ENCODE measurements at places on chromosomes 5 and 9.
A peak's percentile ranks its signal among the peaks of the same experiment; 100 is the strongest.

- DNase-seq, result peak; percentile 23
Observed at GRCh38 chr9:106897751-106898150, 34.8 kb downstream of the ZNF462 start.

DNA sequence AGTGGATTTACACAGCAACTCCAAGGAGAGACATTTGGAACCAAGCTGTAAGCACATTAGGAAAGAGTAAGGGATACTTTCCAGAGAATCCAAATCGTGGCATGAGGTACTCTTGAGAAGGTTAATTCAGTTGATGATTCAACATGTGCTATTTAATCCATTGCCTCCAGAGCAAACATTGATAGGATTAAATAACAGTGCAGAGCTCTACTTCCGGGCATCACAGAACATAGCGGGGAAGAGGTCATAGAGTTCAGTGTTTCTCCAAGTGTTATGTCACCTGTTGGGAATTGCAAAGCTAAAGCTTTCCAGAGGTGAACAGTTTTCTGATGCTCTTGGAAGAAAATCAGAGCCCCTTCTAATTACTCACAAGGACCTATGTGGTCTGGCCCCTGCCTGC lies 127.5 kb downstream of the PPP2R2B start:
- no peak for DNase-seq

GRCh38 chr5:74240783-74241750 lies 399.5 kb downstream of the ENC1 start:
- DNase-seq, result peak; percentile 50

DNA sequence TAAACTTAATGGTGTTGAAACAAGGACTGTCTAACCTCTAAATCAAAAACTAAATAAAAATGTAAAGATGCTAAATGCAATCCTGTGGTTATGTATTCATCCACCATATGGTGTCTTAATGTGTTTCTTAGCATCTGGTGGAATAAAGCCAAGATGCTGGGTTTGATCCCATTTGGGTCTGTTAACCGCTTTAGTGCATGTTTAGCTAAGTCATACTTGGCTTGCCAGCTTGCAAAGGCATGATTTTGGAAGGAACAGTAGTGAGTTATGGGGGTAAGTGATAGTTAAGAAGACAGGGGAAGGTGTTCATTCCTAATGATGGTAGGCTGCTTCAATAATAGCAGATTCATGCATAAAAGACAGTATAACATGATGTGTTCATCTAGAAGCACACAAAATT lies 139.0 kb upstream of the SLC27A6 start:
- no peak for DNase-seq

DNA sequence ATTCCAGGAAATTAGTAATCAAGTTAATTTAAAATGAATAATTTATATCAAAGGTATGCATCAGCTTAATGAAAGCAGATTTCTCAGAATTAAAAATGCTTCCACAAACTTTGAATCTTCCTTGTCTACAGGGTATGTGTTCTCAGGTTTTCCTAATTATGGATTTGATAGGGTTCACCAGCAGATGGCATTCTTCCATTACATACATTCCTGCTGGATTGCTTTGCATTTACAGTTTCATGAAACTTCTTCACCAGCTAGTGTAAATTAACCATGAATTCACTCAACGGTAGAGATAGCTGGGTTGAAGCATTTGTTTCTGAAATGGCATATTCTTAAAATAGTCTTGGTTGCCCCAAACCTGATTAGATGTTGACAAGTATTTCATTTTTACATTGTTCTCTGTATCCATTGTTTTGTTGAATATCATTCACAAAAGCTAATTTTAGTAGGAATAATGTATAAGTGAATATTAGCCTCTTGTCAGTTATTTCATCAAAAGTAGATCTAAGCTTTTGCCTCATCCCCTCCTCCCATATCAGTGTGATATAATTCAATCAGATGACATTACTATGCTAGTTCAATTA lies 68.7 kb upstream of the WDR41 start:
- DNase-seq, result peak; percentile 66
